ENCODE measurements at places on chromosomes 5 and 9.

DNA sequence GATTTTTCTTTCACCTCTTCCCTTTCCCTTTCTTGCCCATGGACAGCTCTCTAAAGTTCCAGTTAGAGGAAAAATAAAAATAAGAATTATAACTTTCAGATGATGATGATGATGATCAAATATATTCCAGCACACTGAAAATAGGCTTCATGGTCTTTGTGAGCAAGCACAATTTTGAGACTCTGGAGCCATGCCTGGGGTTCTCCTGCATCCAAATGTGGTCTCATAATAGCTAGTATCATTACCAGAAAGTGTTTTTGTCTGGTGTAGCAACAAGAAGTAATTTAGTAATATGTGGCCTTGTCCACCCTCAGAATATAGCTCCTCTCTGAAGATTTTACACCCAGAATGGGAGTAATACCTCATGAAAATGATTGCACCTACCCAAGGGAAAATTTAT lies 150.4 kb downstream of the SNCAIP start:
- no peak for DNase-seq

DNA sequence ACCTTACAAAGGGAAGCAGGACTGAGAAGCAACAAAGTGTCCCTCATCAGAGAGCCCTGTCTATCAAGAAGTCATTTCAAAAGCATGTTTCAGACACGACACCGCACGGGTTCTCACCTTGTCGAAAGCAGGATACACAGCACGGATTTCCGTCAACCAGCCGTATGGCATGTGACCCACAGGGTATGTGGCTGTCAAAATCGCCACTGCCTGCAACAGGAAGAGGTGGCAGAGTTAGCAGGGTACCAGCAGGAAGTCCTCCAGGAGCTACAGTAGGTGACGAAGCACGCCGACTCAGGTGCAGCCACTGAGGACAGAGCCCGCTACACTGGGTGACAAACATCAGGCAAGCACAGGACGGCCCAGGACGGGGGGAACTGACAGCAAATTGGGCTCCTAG lies 81.2 kb downstream of the OTULIN start:
- DNase-seq: no peak

DNA sequence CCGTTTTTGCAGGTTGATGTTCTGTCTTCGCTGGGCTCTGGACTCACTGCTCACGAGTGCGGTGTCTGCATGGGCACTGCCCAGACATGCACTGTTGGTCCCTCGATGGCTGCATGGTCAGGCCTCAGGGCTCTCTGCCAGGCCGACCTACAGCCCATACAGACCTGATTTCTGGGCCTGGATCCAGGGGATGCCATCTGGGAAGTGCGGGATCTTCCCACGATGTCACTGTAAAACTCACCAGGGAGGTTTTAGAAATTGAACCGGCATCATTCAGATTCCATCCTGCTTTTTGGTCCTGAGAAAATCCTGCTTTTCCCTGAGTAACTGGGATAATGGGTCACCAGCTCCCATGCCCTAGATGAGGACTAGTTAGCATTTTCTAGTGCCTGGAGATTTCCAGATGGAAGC lies 9.1 kb downstream of the S1PR3 start:
- DNase-seq: no peak

- DNase-seq: no peak
These were observed 209.7 kb upstream of the KLF4 start for GRCh38 chr9:107699231-107699630.

DNA sequence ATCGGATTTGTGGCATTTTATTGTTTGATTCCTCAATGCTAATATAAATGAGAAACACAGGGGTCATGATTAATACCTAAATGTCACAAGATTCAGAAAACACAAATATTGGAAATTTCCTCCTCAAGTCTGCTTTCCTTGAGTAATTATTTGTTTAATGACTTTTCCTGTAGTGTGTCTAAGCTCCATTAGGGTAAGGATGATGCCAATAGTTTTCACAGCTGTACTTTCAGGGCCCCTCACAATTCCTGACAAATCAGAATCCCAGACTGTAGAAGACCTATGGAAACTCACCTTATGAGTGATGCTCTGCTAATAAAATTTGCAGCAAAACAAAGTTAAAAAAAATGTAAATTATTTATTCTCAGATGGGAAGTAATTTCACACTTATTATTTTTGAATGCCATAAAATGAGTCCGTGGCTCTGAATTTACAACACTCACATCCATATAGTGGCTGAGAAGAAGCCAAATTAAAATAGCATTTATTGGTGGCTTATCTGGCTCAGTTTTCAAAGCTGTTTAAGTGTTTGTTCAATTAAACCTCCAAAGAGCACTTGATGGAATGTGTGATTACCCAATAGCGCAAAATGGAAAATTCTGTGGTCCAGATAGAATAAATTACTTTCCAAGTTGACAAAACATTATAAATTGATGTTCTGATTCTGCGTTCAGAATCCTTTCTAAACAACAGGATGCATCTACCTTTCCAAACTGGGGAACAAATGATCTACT lies 1.6 kb upstream of the SPINK14 start:
- no peak for DNase-seq

GRCh38 chr9:98924946-98925820 lies 18.5 kb upstream of the COL15A1 start:
- DNase-seq: no peak

- no peak for DNase-seq
These were observed 10.7 kb upstream of the SLC22A4 start for GRCh38 chr5:132283423-132284043.

- no peak for DNase-seq
These were observed 322.5 kb downstream of the CDK5RAP2 start for GRCh38 chr9:120257483-120257882.

DNA sequence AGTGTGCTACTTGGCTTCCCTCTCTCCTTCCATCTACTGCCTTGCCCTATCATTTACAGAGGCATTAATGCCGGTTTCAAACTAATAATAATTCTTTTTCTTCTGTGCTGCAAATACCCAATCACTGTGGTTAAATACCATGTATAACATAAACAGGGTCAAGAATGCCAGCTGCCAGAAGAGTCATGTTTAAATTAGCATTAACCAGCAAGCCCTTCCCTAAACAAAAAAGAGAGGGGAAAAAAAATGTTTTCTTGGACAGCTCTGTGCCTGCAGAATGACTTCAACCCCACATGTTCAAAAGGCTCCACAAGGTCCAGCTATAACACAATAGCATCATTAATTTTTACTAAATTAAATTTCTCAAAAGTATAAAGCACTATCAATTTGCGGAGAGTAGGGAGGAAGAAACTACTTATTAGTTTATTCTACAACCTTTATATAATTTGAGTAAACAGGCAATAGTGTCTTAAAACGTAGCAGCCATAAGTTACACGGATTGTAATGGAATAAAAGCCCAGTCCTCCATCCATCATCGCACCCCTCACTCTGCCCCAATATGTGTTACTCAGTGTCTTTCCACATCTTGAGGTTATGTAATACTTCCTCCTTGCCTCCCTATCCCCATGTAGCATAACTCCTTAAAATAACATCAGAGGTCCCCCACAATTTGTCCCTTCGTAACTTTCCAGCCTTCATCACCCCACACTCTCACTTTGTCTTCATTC lies 3.9 kb downstream of the LPAR1 start:
- DNase-seq: no peak

- DNase-seq: no peak
These were observed 19.2 kb downstream of the SIL1 start for GRCh38 chr5:139178935-139179334.

GRCh38 chr9:127181315-127181580 lies 58.8 kb upstream of the ANGPTL2 start:
- no peak for DNase-seq

DNA sequence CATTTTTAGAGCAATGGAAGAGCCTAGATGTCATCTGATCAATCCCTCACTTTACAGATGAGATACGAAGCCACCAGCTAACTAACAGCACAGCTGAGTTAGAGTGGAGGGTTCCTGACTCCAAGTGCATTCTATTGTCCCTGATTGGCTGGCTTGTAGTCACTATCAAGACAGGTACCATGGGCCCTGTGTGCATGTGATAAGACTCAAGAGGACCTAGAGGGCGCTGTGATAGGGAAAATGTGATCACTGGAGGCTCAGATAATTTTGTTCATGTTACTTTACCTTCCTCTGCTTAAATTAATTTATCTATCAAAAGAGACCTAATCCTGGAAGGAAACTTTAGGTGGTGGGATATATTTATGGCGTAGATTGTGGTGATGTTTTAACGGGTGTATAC lies 19.5 kb upstream of the SNAPC3 start:
- no peak for DNase-seq

DNA sequence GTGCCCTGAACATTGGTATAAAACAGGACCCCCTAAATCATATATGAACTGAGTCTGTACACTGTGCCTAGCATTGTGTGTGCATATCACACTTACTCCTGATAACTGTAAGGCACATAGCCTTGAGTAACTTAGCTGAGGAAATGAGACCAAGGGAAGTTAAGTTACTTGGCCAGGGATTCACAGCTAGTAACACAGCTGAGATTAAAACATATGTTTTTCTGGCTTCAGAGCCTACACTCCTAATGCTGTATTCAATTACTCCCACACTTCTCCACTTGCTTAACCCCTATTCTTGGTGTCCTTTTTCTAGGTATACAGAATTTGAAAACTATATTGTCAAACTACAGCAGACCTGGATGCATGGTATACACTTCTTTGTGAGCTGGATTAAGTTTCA lies 12.8 kb downstream of the GHR start:
- DNase-seq: no peak

DNA sequence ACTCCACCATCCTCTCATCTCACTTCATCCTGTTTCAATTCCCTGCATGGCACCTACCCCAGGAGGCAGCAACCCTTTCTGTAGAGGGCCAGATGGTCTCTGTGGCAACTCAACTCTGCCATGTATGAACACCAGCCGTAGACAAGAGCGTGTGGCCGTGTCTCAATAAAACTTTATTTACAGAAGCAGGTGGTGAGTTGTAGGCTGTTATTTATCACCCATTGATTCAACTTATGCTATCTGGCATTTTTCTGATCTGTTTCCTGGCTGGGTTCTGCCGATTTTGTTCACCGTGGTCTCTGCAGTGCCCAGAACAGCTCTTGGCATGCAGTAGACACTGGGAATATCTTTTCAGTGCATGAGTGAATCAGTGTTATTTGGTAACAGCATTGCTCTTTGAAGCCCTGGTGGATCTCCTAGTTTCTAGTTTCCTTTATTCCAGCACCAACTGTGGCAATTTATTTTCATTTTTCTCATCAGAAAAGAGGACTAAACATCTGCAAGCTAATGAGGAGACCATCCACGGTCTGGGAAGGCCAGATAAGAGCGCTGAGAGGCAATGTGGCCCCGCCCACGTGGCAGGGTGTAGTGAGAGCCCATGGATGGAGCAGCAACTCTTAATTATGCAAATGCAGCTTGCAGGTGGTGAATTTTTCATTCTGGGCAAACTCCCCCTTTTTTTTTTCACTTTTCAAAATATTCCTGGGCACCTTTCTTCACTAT lies 77.9 kb downstream of the CTSL start:
- no peak for DNase-seq

Data from dorsolateral prefrontal cortex (tissue), 122 donors.